ENCODE measurements at places on chromosomes 6 and 20.
A peak's percentile ranks its signal among the peaks of the same experiment; 100 is the strongest.

GRCh38 chr6:54070025-54070424 is 41.2 kb upstream of the MLIP start:
- no peak for DNase-seq

DNA sequence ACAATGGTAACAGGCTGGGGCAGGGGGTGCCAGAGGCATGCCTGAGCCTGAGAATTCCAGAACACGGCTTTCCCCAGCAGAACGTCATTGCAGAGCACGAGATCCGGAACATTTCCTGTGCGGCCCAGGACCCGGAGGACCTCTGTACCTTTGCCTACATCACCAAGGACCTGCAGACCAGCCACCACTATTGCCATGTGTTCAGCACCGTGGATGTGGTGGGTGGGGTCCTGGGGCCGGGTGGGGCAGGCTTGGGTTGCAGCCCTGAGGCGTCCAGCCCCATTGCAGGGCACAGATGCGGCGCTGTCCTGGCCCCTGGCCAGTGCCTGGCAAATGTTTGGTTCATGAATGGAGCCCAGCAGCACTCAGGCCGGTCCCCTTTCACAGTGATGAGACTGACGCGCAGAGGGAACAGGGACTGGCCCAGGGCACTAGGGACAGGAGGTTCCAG is 57.1 kb downstream of the TCP11 start:
- no peak for DNase-seq

DNA sequence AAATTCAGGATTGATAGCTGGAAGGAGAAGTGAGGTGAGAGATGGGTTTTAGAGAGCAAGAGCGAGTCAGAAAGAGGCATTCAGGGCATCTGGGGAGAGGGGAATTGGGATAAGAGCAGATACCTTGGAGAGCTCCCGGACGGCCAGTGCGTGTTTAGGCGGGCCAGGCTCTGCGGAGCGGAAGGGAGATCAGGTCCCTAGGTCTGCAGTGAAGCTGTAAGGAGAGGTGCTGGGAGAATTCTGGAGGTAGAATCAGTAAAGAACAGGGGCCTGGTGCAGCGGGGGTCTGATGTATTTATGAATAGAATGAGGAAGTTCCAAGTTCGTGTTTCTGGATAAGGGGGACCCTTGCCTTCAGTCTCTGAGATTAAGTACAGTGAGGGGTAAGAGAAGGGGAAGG is 47.4 kb upstream of the FAM83D start:
- no peak for DNase-seq

DNA sequence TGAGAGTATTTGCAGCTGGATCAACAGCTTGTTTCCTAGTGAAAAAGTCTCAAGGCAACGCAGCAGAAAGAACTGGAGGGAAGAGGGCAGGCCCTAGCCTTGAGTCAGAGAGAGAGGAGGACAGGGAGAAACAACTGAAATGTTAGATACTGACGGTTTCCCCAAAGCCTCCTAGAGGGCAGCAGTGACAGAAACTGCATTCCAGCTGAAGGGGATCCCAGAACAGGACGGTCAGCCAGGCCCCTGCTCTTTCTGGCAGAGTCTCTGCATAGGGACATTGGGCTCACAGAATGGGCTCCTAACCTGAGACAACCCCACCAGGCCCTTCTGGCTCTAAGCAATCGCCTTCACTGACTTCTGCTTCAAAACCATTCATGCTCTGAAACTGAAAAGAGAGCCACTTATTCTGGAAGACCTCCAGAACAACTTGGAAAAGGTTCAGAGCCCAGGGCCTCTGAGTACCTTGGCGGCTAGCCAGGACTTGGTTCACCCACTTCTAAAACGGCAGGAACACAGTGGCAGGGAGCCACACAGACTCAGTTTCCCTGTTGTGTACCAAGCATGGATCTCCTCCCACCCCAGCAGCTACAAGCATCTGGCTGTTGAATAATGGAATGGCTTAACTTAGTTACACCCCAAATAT is 72.9 kb downstream of the PSMB1 start:
- DNase-seq: no peak

GRCh38 chr20:4730780-4731179 is 9.1 kb downstream of the PRND start:
- DNase-seq: no peak

- DNase-seq: no peak
These were observed 23.9 kb downstream of the SUMO4 start for GRCh38 chr6:149423964-149424440.

- no peak for DNase-seq
These were observed 220.0 kb upstream of the THBS2 start for GRCh38 chr6:169473663-169474062.

- DNase-seq: peak; percentile 3
These were observed 1.1 kb upstream of the SLC32A1 start for GRCh38 chr20:38723017-38723847.

- DNase-seq: no peak
These were observed 111.6 kb downstream of the EPHA7 start for GRCh38 chr6:93307505-93308409.

DNA sequence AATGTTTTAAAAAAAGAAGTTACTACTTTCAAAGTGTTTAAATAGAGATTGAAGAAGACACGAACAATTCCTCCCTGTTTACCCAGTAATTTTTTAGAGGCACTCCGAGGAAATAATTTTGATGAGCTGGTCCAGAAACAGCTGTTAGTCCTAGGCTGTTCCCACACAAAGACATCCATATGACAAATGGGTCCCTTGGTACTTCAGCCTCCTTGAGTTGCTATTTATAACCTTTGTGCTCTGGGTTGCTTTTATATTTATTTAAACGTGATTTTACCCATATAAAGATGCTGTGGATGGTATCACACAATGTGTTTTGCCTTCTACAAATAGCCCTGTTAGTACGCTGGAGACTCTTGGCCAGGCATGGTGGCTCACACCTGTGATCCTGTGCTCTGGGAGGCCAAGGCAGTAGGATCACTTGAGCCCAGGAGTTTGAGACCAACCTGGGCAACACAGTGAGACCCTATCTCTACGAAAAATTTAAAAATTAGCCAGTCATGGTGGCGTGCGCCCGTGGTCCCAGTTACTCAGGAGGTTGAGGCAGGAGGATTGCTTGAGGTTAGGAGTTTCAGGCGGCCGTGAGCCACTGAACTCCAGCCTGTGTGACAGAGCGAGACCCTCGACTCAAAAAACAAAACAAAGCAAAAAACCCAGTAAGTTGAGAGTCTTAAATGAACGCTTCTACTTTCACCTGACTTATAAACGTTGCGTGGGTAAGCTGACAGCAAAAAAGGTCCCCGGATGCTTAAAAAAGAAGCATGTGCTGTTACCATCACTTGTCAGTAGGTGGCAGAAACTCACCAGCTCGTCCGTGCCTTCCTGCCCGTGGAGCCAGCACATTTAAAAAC is 56.9 kb upstream of the ARMH2 start:
- DNase-seq: peak; percentile 42

DNA sequence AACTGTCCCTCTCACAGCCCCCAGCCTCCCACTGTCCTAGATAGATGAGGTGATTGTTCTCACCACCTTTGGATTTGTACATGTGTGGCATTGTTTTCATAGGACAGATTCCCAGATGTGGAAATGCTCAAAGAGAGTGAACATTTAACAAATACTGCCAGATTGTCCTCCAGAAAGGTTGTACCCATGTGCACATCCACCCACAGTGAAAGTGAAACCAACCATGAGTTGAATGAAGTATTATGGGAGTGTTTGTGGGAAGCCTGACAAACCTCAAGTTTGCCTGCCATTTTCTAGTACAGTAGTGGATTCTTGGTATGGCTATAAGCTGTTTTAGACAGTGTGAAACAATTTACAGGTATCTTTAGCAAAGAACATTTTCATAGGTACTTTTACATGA is 42.7 kb downstream of the ANKRD6 start:
- DNase-seq: no peak

DNA sequence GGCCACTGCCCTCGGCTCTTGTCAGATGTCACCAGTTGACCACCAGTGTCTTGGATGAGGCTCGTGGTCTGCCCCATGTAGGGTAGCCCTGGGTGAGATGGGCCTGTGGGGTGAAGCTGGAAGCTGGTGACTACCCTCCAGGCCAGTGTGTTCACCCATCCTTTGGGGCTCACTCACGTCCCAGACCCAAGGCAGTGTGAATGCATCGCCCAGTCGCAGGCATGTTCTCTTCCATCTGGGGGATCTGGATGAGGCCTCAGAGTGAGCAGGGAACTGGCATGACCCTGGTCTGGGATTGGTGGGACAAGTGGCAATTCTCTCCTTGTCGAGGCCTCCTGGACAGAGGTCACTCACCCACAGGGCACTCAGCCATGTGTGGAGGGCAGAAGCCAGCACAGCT is 120.1 kb upstream of the PHACTR3 start:
- no peak for DNase-seq

DNA sequence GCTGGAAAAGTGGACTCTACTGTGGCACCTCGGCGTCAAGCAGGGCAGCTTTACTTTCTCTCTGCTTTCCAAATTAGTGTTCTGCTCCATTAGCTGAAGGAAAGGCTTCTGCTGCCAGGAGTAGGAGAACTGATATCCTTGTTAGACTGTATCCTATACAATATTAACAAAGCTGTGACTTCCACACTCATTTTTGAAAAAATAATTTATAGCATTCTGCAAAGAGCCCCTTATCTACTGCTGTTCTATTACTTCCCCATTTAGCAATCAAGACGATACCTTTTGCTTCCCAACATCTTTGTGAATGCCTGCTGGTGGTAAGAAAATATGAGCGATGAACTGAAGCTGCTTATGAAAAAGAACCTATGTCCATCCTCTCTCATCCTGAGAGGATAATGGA is 151.1 kb downstream of the UBE3D start:
- no peak for DNase-seq

- no peak for DNase-seq
These were observed 337.1 kb upstream of the IRAK1BP1 start for GRCh38 chr6:78530208-78530607.

DNA sequence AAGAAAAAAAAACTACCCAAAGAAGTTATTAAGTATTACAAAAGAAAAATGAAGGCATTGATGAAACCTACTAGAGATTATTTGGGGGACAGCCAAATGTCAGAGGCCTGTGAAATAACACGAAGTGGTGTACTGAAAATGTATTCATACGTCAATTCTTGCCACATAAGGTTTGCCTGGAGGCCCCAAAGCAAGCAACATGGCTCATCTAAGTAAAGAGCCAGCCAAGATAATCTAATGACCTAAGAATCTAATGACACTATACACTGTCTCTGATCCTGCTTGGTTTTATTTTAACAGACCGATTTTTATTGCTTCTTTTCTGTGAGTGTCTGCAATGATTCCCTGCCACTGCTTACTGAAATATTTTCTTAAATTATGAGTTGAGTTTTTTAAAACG is 34.7 kb downstream of the FILIP1 start:
- DNase-seq: no peak

DNA sequence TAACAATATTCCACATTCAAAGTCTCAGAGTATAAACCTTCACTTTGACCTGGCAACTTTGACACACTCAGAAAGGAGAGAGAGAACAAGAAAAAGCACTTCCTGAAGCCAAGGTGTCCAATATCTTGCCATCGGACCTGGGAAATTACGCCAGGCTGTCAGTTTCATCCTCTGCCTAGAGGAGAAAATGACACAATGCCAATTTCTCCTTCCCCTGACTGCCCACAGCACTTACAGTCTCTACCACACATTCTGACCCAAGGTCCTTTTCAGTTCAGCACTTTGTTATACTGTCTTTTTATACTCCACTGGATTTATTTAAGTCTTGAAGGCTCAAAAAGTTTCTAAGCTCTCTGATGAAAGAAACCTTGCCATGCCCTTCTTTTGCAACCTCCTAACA is 250.4 kb downstream of the GMPR start:
- DNase-seq: no peak

DNA sequence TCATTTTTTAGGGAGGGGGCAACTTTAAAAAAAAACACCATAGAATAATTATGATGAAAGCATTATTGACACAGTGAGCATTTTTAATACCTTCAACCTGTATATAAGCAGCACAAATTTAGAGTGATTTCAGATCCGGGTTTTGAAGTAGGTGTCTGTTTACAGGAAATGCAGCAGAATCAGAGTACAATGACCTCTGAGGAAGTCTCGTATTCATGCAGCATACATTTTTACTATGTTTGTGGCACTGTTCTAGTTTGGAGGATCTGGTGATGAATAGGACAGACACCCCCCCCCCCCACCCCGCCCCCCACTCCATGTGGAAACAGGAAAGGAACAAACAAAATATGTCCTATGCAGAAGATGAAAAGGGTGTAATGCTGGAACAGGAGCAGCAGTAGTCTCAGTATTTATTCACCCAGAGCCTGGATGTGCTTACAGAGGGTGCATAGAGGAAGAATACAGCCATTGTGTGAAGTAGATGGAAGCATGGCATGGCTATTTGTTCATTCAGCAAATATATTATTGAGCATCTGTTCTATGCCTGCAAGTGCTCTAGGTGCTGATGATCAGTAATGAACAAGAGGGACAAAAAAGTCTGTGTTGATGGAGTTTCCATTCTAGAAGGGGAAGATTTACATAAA is 19.7 kb downstream of the VAPB start:
- DNase-seq: no peak

DNA sequence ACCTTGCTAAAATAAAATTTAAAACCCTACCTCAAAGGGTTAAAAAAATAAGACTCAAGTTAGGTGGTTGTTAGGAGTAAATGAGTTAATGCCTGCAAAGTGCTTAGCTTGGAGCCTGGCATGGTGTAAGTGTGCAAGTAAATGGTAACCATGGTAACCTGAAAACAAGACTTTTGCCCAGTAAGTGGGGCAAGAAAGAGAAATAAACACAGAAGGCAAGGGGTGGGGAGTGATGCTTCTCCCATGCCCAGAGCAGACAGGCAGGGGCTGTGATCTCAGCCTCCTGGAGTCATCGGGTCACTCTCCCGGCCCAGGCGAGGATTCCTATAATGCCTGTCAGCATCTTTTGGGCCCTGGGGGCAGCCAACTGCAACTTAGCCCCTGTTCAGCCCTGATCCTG is 59.2 kb upstream of the SLC32A1 start:
- no peak for DNase-seq

DNA sequence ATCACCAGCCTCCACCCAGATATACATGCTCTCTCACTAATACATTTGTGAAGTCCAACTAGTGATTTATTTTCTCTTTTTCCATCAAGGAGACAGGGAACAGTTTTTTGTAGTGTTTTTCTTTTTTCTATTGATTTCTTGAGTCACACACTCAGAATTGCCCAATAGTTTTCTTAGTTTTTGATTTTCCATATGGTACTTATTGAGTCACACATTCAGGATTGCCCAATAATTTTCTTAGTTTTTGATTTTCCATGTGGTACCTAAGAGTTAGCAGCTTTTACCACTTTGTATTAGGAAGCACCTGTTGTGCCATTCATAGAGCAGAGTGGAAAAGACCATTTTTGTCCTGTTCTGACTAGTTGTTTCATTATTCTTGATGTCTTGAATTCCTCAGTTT is 1268.8 kb downstream of the EPHA7 start:
- DNase-seq: no peak

- DNase-seq: peak; percentile 58
These were observed 16.7 kb downstream of the HMGN4 start for GRCh38 chr6:26554697-26555504.

GRCh38 chr20:63544958-63545516 is 2.5 kb downstream of the SRMS start:
- DNase-seq: no peak

- DNase-seq: no peak
These were observed 22.4 kb downstream of the MANEA start for GRCh38 chr6:95599706-95600105.

- DNase-seq: no peak
These were observed 423.1 kb downstream of the MAFB start for GRCh38 chr20:40265825-40266533.

GRCh38 chr6:4905826-4906225 is 98.0 kb downstream of the RPP40 start:
- DNase-seq: no peak

GRCh38 chr20:62745952-62746288 is 37.3 kb downstream of the NTSR1 start:
- DNase-seq: no peak

- DNase-seq: peak; percentile 14
These were observed 30.5 kb downstream of the GRM4 start for GRCh38 chr6:34115403-34115795.

Data from stimulated activated CD4-positive, alpha-beta T cell treated with anti-CD3 and anti-CD28 coated beads, Interleukin-12 subunit alpha, Interleukin-12 subunit beta, amount 100 ng/mL, for 4 hours (primary cell).